ENCODE measurements at places on chromosomes 4 and X. TPM values are rescaled to one million over a fixed set of nuclear protein-coding genes. Genes with fewer than 3 reads are reported as not detected.

DNA sequence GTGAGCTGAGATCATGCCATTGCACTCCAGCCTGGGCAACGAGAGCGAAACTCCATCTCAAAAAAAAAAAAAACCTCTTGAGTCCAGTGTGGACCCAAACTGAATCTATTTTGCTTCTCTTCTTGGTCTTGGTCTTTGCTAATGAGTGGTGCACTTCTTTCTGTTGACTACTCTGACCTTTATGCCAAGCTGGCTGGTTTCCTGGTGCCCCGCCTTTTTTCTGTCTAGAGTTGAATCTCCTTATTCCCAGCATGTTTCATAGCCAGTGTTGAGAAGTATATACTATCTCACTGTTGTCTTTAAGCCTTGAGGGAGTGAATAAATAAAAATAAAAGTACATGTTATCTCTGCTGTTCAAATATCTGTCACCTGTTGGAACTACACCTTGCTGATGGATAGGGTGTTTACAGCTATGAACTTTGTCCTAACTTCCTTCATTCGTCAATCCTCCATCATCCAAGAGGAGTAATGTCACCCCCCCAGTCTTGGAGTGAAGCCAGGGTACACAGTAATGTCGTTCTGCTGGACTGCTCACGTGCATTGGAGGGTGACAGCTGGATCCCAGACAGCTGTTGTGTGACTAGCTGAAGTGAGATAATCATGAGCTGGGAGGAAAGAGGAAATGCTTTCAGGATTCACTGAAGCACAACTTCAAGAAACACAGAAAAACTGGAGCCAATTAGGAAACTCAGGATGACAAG, 99.3 kb upstream of the PRKG2 start:
- H3K4me1 ChIP-seq, result no peaks in the 10 kb centered on the region
- H3K27ac ChIP-seq, result no peak overlapping the region
- no peak for DNase-seq
- H3K4me3 ChIP-seq, result no peak overlapping the region
- H3K36me3 ChIP-seq, result no peaks in the 10 kb centered on the region

Gene IL9R
- not detected for total RNA-seq

DNA sequence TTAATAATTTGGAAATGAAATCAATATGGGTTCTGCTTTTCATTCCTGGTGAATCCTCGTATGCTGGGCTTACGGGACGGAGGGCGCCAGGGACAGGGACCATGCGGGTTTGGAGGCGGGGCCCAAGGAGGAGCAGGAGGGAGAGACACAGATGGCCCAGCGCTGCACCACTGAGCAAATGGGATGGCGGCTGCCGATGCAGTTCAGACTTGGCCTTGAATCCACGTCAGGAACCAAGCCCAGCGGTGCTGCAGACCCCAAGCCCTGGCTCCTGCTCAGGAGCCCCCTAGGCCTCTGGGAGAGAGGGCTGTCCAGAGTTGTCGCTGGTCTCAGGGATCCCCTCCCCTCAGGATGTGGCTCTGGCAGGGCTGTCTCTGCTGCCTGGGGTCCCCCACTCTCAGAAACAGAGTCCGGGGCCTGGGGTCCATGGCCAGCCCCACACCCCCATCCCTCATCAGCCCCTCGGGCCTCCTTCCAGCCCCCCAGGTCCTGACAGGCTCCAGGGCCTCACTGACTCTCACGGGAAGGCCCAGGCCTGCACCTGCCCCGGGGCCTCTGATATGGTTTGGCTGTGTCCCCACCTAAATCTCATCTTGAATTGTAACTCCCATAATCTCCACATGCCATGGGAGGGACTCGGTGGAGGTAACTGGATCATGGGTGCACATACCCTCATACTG, 75.2 kb downstream of the FAM53A start:
- H3K27ac ChIP-seq, result no peak overlapping the region
- no peaks in the 10 kb centered on the region for H3K4me1 ChIP-seq
- H3K27me3 ChIP-seq, result no peaks in the 10 kb centered on the region
- DNase-seq, result no peak

DNA sequence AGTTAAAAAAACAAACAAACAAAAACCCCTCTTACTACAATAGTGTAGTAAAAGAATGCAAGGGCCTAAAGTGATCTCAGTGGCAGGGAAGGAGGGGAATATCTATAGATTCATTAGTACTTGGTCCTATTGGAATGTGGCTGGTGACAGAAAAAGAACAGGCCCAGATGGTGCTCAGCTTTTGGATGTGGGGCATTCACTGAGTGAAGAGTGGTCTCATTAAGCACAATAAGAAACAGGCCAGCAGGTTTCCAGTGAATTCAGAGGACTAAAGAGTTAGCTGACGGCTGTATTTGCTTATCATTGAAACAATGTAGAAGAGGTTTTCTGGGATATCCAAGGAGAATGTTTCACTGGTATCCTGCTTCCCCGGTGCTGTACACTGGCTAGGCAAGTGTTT, 243.8 kb upstream of the HHIP start:
- DNase-seq, result no peak
- no peak overlapping the region for H3K27ac ChIP-seq
- no peaks in the 10 kb centered on the region for H3K27me3 ChIP-seq
- no peaks in the 10 kb centered on the region for H3K4me1 ChIP-seq

DNA sequence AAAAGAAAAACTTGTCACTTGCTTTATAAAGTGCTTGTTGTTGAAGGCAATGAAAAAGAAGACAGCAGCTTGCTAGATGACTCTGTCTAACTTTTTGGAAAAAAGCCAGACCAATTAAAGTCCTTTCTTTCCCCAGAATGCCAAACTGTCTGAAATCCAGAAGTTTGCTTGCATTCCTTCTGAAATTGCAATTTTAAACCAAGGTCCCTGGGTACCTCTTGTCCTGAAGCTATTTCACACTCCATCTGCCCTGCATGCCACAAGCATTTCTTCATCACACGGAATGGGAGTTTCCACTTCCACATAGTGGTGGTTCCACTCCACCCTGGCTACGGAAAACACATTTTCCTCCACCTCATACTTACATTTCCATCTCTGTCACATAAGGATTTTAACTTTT, 101.0 kb downstream of the PAPSS1 start:
- no peak overlapping the region for H3K4me3 ChIP-seq
- no peaks in the 10 kb centered on the region for H3K4me1 ChIP-seq
- H3K27ac ChIP-seq, result no peak overlapping the region
- no peak for DNase-seq
- H3K27me3 ChIP-seq, result no peaks in the 10 kb centered on the region
- no peaks in the 10 kb centered on the region for H3K36me3 ChIP-seq

GRCh38 chr4:86831262-86832130, 17.7 kb downstream of the SLC10A6 start:
- no peak overlapping the region for H3K27ac ChIP-seq
- H3K4me3 ChIP-seq, result no peak overlapping the region
- H3K27me3 ChIP-seq, result no peaks in the 10 kb centered on the region

DNA sequence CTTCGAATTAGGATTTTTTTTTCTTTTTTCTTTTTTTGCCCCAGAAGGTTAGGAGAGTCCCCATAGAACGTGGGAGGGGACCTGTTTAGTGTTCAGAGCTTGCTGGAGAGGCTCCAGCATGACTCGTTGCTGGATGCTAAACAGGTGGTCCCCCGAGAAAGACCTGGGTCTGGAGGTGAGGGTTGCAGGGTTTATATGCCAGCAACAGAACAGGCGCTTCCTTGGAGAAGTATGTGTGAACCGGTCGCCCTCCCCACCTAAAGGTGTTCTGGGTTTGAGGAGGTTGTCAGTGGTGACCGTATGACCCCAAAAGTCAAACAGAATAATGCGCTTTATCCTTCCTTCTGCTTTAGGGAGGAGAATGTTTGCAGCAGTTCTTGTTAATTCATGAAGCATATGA, 52.1 kb upstream of the SHOX start:
- no peak for DNase-seq
- H3K27me3 ChIP-seq, result no peaks in the 10 kb centered on the region
- H3K27ac ChIP-seq, result no peak overlapping the region
- H3K36me3 ChIP-seq, result no peaks in the 10 kb centered on the region

- DNase-seq, result no peak
- no peak overlapping the region for H3K4me3 ChIP-seq
- peaks cover 14% of the 10 kb centered on the region for H3K4me1 ChIP-seq
- H3K36me3 ChIP-seq, result no peaks in the 10 kb centered on the region
- H3K27me3 ChIP-seq, result no peaks in the 10 kb centered on the region
- no peak overlapping the region for H3K27ac ChIP-seq
Observed at GRCh38 chr4:38193236-38193863, 233.2 kb downstream of the PTTG2 start.

Gene MAGED4
- 1.9 TPM for total RNA-seq

Gene PPP4R3C
- total RNA-seq, result not detected

GRCh38 chr4:59841698-59842097, 1358.4 kb upstream of the ADGRL3 start:
- no peaks in the 10 kb centered on the region for H3K36me3 ChIP-seq
- DNase-seq, result no peak
- no peak overlapping the region for H3K27ac ChIP-seq
- no peak overlapping the region for H3K4me3 ChIP-seq
- no peaks in the 10 kb centered on the region for H3K4me1 ChIP-seq

Gene INTS6L
- total RNA-seq, result 14.9 TPM

Gene PNMA5
- not detected for total RNA-seq

Gene FNIP2
- 71.4 TPM for total RNA-seq

Gene FUNDC2
- 40.2 TPM for total RNA-seq

- no peaks in the 10 kb centered on the region for H3K4me1 ChIP-seq
- no peak overlapping the region for H3K4me3 ChIP-seq
- peaks cover 12% of the 10 kb centered on the region for H3K36me3 ChIP-seq
- no peak overlapping the region for H3K27ac ChIP-seq
Observed at GRCh38 chr4:37590016-37590415, 96.2 kb downstream of the RELL1 start.
